Kidney (tissue), 22 donors: ENCODE measurements at places on chromosomes 4 and X. TPM values are rescaled to one million over a fixed set of nuclear protein-coding genes. Genes with fewer than 3 reads are reported as not detected.

- no peaks in the 10 kb centered on the region for H3K4me1 ChIP-seq
- no peak overlapping the region for H3K4me3 ChIP-seq
- H3K36me3 ChIP-seq, result no peaks in the 10 kb centered on the region
- H3K27me3 ChIP-seq, result no peaks in the 10 kb centered on the region
These were observed 208.4 kb downstream of the NDST4 start for GRCh38 chr4:114905017-114905416.

DNA sequence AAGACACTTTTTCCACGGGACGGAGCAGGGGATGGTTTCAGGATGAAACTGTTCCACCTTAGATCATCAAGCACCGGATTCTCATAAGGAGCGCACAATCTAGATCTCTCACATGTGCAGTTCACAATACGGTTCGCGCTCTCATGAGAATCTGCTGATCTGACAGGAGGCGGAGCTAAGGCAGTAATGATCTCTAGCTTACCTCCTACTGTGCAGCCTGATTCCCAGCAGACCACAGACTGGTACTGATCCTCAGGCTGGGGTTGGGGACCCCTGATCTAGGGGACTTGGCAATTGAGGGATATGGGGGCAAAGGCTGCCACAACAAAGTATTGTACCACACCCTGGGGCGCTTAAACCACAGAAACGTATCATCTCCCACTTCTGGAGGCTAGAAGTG lies 25.7 kb downstream of the ZNF185 start:
- H3K27ac ChIP-seq, result no peak overlapping the region
- H3K36me3 ChIP-seq, result no peaks in the 10 kb centered on the region
- DNase-seq, result no peak
- no peaks in the 10 kb centered on the region for H3K4me1 ChIP-seq

DNA sequence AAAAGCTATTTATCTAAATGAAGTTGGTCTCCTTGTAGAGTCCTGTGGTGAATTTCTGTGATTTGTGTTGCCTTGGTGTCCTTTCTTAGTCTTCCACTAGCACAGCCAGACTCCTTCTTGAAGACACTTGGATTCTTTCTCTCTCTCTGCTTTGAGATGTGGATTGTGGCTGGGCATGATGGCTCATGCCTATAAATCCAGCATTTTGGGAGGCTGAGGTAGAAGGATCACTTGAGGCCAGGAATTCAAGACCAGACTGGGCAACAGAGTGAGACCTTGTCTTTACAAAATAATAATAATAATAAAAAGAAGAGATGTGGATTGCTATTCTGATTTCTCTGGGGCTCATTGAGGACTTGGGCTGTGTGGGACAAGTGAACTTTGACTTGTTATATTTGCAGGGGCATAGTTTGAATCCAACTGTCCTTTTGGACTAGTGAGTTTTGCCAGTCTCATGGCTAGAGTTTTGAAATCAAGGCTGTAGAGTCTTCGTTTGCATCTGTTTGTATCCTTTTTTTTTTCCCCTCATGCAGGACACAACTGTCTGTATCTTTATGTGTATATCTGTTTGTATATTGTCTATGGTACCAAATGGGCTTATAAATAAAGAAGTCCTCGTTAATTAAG lies 11.1 kb upstream of the SMIM14 start:
- DNase-seq, result no peak
- no peaks in the 10 kb centered on the region for H3K27me3 ChIP-seq
- H3K4me1 ChIP-seq, result no peaks in the 10 kb centered on the region
- no peak overlapping the region for H3K4me3 ChIP-seq
- peaks cover 4% of the 10 kb centered on the region for H3K36me3 ChIP-seq

GRCh38 chr4:102438396-102439235 lies 62.5 kb upstream of the NFKB1 start:
- DNase-seq, result no peak
- no peaks in the 10 kb centered on the region for H3K4me1 ChIP-seq
- no peaks in the 10 kb centered on the region for H3K36me3 ChIP-seq
- H3K27me3 ChIP-seq, result no peaks in the 10 kb centered on the region

DNA sequence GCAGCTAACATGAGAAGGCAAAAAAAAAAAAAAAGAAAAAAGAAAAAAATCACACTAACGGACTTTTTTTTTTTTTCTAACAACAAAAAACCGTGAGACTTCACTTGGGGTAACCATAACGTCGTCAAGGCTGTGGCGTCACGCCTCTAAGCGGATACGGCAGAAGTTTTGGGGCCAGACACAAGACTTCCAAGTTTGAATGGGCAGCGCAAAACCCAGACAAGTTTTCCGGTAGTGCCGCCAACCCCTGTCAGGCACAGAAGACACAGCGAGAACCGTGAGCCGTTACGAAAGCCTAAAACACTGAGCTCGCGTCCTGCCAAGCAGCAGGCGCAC lies 556 bp upstream of the SMARCA5 start:
- H3K4me3 ChIP-seq, result peak overlapping the region; percentile 97
- no peak for DNase-seq
- H3K27me3 ChIP-seq, result no peaks in the 10 kb centered on the region

DNA sequence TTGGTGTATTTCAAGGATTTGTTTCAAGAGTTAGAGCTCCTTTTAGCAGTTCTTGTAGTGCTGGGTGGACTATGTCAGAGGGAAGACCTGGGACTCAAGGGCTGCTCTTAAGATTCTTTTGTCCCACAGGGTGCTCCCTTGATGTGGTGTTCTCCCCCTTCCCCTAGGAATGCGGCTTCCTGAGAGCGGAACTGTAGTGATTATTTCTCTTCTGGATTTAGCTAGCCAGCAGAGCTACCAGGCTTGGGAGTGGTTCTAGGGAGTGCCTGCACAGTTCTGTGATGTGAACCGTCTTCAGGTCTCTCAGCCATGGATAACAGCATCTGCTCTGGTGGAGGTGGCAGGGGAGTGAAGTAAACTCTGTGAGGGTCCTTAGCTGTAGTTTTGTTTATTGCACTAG lies 336.8 kb downstream of the FSTL5 start:
- no peaks in the 10 kb centered on the region for H3K4me1 ChIP-seq
- H3K27me3 ChIP-seq, result no peaks in the 10 kb centered on the region
- H3K27ac ChIP-seq, result no peak overlapping the region
- no peak overlapping the region for H3K4me3 ChIP-seq
- no peak for DNase-seq

- no peak for DNase-seq
- H3K36me3 ChIP-seq, result no peaks in the 10 kb centered on the region
- H3K27ac ChIP-seq, result no peak overlapping the region
- no peak overlapping the region for H3K4me3 ChIP-seq
- no peaks in the 10 kb centered on the region for H3K27me3 ChIP-seq
These were observed 9.7 kb downstream of the PDZD4 start for GRCh38 chrX:153820601-153821000.

DNA sequence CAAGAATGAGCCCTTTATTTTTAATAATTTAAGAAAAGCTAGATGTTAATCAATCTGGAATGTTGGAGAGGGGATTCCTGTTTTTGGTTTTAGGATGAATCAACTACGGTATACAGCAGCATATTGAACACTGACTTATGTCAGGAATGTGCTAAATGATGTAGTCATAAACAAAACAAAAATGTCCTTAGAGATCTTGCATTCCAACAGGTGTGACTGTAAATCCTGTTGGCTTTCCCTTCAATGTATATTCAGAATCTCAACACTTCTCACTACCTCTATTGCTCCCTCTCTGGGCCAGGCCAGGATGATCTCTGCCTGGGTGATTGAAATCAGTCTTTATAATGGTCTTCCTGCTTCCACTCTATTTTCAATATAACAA lies 37.8 kb upstream of the BDH2 start:
- no peaks in the 10 kb centered on the region for H3K36me3 ChIP-seq
- no peaks in the 10 kb centered on the region for H3K4me1 ChIP-seq
- H3K27ac ChIP-seq, result no peak overlapping the region
- no peaks in the 10 kb centered on the region for H3K27me3 ChIP-seq
- no peak overlapping the region for H3K4me3 ChIP-seq

- no peaks in the 10 kb centered on the region for H3K27me3 ChIP-seq
- DNase-seq, result peak; percentile 92
- H3K4me1 ChIP-seq, result no peaks in the 10 kb centered on the region
- H3K36me3 ChIP-seq, result no peaks in the 10 kb centered on the region
These were observed 44.9 kb upstream of the PDLIM5 start for GRCh38 chr4:94406668-94407437.

DNA sequence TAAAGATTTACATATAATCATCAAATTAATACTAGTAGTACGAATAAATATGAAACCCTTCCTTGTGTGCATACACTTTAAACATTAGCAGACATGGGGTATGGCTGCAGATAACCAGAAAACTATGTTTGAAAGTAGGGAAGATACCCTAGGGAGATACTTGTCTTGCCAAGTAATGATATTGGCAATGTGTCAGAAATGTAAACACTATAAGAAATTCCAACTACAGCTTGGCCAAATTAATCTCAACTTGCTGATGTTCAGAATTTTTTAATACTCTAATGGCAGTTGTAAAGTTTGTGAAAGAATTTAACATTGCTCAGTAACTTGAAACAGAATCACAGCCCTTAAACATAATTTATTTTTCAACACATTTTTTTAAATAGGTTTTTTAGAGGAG lies 27.4 kb upstream of the HPGD start:
- no peaks in the 10 kb centered on the region for H3K36me3 ChIP-seq
- H3K27me3 ChIP-seq, result no peaks in the 10 kb centered on the region
- no peak overlapping the region for H3K27ac ChIP-seq
- H3K4me1 ChIP-seq, result no peaks in the 10 kb centered on the region

GRCh38 chrX:141760761-141761160 lies 62.2 kb upstream of the SPANXD start:
- no peaks in the 10 kb centered on the region for H3K27me3 ChIP-seq
- H3K4me3 ChIP-seq, result no peak overlapping the region
- H3K36me3 ChIP-seq, result no peaks in the 10 kb centered on the region

DNA sequence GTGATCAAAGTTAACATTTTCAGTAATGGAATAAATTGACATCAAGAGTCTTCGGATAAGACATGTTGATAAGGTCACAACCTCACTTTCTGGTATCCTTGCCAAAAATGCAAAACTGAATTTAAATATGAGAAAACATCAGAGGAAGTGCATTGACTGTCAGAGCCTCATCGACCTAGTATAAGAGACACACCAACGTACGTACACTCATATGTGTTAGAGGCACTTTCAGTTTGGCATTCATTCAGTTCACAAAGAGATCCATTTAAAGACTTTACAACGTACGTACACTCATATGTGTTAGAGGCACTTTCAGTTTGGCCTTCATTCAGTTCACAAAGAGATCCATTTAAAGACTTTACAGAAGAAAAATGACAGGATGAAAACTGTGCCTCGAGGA lies 280.3 kb downstream of the INPP4B start:
- no peak overlapping the region for H3K27ac ChIP-seq
- no peaks in the 10 kb centered on the region for H3K36me3 ChIP-seq
- H3K27me3 ChIP-seq, result no peaks in the 10 kb centered on the region
- H3K4me1 ChIP-seq, result no peaks in the 10 kb centered on the region
- no peak for DNase-seq

- no peak overlapping the region for H3K27ac ChIP-seq
- no peaks in the 10 kb centered on the region for H3K27me3 ChIP-seq
- peaks cover 6% of the 10 kb centered on the region for H3K36me3 ChIP-seq
- no peaks in the 10 kb centered on the region for H3K4me1 ChIP-seq
- no peak overlapping the region for H3K4me3 ChIP-seq
These were observed 28.2 kb downstream of the CENPU start for GRCh38 chr4:184705692-184706091.

DNA sequence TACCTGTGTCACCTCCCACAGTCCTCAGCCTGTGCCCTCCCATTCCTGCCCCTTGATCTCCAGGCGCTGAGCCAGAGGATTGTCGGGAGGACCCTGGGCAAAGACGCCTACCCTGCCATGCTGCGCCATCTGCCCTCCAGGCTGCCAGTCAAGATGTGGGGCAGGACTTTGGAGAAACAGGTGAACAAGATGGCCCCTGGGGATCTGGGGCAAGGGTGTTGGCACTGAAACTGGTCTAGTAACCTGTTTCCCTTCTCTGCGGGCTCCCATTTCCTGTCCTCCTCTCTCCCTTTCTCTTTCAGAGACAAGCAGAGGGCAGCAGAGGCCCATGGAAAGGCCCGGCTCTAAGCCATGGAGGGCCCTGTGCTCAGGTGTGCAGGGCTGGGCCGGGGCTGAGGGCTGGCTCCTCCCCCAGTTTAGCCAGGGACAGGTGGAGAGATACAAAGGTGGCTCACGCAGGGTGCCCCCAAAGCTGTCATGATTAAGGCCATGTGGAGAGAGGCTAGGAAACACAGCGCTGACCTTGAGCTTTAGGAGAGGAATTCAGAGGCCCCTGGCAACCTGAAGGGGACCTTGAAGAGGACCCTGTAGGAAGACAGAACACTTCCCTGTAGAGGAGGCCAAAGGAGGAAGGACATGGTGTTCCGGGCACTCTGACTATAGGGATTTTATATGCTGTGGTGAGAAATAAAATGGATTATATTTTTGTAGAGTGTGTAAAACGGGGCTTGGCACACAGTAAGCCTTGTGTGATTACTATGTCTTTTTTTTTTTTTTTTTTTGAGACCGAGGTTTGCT lies at the start of gene GLOD5:
Gene GLOD5 (plus strand): TSS at position 74 of the 798 bp plus-strand sequence. CDS start 44 bp downstream, at position 118.
- H3K4me3 ChIP-seq, result peak within 1 kb of the TSS; percentile 45
- H3K36me3 ChIP-seq, result no peaks in the 10 kb centered on the region
- H3K4me1 ChIP-seq, result no peaks in the 10 kb centered on the region

DNA sequence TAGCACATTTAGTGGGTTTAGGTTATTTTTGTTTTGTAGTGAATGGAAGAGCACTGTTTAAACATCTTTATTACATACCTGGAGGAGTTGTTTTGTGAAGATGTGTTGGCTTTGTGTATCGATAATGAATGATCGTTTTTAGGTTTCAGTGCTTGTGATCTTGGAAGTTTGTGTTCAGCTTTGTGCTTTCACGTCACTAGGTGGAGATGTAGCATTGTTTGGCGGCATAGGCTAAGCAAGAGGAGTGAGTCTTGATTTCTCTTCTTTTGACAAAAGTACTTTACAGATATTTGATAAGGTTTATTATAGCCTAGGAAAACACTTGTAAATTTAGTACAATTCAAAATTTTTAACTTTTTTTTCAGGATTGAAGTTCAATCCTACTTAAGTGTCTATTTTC lies 50.4 kb downstream of the PDK3 start:
- H3K4me3 ChIP-seq, result no peak overlapping the region
- no peak for DNase-seq
- peaks cover 2% of the 10 kb centered on the region for H3K27me3 ChIP-seq

DNA sequence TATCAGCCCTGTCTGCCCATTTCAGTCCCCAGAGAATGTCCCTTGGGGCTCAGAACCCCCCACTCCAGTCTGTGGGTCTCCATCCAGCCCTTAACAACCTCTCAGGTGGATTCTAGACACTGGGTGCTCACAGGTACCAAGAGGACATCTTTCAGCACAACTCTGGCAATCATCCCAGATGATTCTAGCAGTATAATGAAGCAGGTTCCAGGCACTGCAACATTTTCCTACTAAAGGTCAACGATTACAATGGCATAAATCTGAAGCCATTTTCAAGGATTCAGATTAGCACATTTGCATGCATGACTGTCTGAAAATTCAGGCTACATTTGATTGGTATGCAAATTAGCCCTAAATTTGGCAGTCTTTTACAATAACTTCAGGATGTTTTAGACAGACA lies 10.0 kb downstream of the SLC2A9 start:
- H3K4me1 ChIP-seq, result peaks cover 3% of the 10 kb centered on the region
- no peaks in the 10 kb centered on the region for H3K27me3 ChIP-seq
- no peaks in the 10 kb centered on the region for H3K36me3 ChIP-seq
- H3K27ac ChIP-seq, result no peak overlapping the region

Gene DRD5
- total RNA-seq, result not detected

Gene ADH1B
- 223 TPM for total RNA-seq

Gene MAGEA11
- total RNA-seq, result not detected

Gene GRIA2
- 0.54 TPM for total RNA-seq

Gene FMR1NB
- total RNA-seq, result not detected

Gene PIGA
- total RNA-seq, result 15.5 TPM

Gene FGFBP2
- total RNA-seq, result 0.72 TPM

Gene HTT
- total RNA-seq, result 64.0 TPM

Gene CSAG1
- not detected for total RNA-seq

Gene ZXDA
- 7.7 TPM for total RNA-seq

Gene HTN1
- total RNA-seq, result not detected

Gene CBR4
- total RNA-seq, result 28.6 TPM
